ENCODE measurements at places on chromosomes 4 and X. TPM values are rescaled to one million over a fixed set of nuclear protein-coding genes. Genes with fewer than 3 reads are reported as not detected.
A peak's percentile ranks its signal among the peaks of the same experiment; 100 is the strongest.

DNA sequence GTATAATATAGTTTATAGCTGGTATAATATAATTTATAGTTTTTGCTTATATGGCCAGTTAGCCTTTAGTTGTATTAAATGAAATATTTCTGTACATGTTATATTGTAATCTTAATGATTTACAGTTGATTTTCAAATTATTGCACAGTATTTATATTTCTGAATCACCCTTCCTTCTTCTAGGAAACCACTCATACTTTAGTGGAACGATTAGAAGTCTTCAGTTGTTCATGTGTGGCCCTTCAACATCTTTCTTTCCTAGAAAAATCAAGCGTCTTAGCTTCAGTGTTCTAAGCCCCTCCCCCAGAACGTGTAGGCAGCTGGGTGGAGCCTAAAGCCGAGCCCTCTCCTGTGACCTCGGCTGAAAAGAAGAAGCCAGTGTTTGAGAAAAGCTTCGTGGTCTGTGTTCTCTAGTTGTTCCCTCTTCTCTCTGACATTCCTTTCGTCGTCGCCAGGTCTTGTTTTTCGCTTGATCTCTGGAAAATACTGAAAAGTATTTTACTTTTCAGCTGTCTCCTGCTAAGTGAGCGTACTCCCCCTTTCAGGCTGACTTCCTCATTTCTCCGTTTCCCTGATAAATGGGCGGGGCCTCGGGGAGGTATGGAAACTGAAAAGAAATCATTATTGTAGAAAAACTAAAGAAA, at the start of gene C4orf33:
TSS of gene C4orf33 (plus strand) at position 342 of the 644 bp plus-strand sequence. CDS start 6,459 bp downstream, outside the sequence.
- peak; percentile 87 for DNase-seq

GRCh38 chr4:182729516-182729915, 187.7 kb downstream of the DCTD start:
- DNase-seq = no peak

GRCh38 chrX:140764401-140764919, 54.9 kb downstream of the LINC00632 start:
- DNase-seq = peak; percentile 63

DNA sequence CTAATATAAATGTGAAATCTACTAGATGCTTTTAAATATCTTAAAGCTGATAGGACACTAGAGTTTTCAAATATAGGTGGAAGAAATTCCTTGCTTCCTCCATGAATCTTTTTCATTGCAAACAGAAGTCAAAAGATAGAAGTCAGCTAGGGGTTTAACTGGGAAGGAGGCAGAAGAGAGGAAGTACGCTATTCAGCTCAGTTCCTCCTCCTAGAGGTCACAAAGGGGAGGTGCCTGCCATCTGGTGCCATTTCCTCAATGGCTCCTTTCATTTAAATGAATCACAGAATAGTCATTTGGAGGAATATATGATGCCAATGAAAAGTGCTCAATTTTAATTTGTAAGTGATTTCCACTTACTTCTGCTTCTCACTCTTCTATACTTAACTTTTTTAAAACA, 8.5 kb downstream of the COL25A1 start:
- no peak for DNase-seq

- peak; percentile 2 for DNase-seq
Observed at GRCh38 chr4:149203256-149204001, 612.2 kb downstream of the IQCM start.

DNA sequence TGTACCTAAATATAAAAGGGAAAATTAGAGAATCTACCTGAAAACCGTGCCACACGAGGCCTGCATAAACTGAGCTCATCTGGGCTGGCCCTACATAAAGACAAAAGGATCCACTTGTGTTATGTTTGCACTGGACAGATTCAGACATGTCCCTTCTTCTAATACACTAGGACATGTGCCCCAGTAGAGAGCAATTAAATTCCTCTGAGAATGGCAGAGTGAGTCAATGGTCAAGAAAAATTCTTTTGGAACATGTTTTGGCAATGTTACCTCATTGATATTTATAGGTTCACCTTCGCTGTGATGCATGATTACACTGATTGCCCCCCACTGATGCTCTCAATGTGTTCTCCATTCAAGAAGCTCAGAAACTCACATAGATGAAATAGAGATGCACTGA, 95.2 kb downstream of the MANBA start:
- DNase-seq = no peak

DNA sequence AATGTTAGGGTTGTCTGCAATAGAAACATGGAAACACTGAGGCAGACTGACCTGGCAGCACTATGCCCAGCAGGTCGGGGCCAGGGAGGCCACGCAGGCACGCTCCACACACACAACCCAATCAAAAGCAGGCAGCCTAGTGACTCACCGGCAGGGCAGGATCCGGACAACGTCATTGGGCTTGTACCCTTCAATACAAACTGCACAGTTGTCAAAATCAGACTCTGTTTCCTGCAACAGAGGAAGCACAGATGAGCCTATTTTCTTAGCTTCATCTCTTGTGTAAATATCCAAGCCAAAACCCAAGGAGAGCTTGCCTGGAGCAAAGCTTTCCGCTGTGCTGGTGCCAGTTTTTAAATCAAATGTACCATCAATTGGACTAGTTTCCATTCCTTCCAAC, 185.8 kb downstream of the RNF150 start:
- DNase-seq = no peak

GRCh38 chrX:154064637-154065435, 32.7 kb downstream of the MECP2 start:
- no peak for DNase-seq

DNA sequence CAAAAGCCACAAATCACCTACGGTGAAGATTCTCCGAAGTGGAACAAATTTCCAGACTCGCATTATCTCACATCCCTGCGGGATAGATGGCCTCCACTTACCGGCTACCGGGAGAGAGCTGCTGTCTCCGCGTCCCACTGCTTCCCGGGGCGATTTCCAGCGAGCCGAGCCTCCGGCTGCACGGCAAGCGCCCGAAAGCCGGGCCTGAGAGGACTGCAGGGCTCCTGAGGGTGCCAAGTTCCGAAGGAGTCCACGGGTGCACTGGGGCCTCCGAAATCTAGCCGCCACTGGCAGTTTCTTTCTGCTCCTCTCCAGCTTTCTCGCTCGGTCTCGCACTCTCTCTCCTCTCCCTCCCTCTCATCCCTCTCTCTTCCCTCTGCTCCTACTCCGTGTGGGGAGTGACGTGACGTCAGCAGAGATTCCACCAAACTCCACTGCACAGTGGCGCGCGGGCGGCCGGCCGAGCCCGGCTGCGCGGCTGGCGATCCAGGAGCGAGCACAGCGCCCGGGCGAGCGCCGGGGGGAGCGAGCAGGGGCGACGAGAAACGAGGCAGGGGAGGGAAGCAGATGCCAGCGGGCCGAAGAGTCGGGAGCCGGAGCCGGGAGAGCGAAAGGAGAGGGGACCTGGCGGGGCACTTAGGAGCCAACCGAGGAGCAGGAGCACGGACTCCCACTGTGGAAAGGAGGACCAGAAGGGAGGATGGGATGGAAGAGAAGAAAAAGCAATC, 14.0 kb upstream of the PITX2 start:
- DNase-seq = peak; percentile 75

- peak; percentile 81 for DNase-seq
Observed at GRCh38 chr4:54657551-54658251, at the start of gene KIT. KIT (plus strand) TSS chr4:54657957; CDS start chr4:54658015, 58 bp downstream.

GRCh38 chr4:123469245-123469644, 72.7 kb downstream of the SPRY1 start:
- no peak for DNase-seq

- DNase-seq = peak; percentile 71
Observed at GRCh38 chr4:121554382-121554781, 142.4 kb downstream of the ANXA5 start.

DNA sequence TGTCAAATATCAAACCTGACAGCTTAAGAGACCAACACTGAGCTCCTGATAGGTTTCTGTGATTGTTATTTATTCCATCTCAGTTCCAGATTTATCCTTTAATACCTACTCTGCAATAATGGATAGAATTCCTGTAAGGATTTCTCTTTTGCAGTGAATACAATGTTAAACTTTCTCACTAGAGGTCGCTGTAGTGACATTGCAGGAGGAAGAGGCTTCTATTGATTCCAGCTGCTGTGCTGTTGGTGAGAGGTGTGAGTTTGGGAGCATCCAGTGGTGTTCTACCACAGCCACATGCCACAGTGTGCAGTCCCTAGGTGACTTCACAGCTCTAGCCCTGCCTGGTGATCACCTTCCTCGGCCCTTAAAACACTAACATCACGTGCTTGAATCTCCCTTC, 34.6 kb upstream of the DCAF8L2 start:
- no peak for DNase-seq

GRCh38 chr4:102610007-102610406, 108.8 kb downstream of the NFKB1 start:
- DNase-seq = peak; percentile 17

- DNase-seq = no peak
Observed at GRCh38 chrX:154598656-154599055, 13.7 kb downstream of the CTAG1A start.

DNA sequence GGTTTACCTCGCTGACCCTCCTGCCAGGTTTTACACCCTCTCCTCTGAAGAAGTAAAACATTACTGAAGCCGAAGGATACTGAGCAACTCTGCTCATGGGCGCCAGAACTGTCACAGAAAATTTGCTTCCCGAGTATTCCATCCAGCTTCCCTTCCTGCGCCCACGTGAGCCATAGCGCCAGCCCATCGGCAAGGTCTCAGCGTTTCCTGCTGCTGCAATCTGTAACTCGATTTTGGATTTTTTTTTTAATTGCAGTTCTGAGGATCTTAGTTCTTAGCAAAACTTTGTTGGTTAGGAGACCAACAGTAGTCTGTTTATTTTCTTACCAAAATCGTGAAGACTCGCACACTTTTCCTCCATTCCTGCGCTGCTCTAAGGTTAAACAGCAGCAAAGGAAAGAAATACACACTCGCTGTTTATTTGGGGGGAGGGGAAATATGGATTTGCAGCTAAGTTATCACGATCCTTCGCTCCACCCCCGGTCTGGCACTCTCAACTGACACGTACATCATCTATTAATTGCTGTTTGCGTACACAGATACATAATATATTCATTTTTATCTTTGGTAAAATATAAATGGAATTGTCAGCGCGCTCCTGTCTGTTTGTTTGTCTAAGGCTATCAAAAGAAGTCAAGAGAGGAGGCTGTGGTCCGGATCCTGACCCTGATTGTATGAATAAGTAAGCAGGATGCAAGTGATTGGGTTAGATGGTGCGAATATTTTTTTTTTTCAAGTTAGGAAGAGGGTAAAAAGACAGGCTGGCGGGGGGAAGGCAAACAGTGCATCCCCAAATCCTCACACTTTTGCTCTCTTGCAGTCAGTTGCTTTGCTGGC, at the start of gene TLL1:
TSS of gene TLL1 (plus strand) at position 777 of the 837 bp plus-strand sequence. CDS start 668 bp downstream, outside the sequence.
- peak; percentile 51 for DNase-seq

DNA sequence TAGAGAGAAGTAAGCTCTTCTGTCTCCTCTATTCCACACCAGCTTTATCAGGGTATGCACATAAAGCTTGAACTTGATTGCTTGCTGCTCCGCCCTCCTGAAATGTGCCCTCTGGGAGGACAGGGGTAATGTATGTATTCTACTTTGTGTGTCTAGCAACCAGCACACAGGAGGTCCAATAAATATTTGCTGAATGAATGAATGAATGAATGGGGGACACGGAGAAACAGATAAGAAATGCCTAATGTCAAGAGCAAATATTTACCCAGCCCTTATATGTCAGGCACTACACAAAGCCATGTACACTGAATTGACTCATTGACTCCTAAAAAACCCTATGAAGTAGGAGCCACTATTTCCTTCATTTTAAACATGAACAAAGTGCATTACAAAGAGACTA, 2.3 kb upstream of the MSL3 start:
- peak; percentile 14 for DNase-seq

DNA sequence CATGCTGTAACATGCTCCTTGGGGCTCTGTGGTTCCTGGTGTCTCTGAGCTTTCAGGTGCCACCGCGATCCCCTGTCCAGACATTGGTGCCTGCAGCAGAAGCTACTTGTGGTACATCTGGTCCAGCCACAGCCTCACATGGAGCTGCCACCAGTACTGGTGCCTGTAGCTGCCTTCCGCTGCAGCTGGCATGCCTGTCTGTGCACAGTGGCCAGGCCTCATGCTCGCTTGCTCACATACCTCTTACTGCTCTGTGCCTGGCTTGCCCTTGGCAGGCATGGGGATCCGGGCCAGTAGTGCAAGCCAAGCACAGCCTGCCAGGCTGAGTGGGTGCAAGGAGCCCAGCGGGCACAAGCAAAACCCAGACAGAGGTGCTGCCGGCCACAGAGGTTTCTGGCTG, 618.6 kb downstream of the DMD start:
- no peak for DNase-seq

DNA sequence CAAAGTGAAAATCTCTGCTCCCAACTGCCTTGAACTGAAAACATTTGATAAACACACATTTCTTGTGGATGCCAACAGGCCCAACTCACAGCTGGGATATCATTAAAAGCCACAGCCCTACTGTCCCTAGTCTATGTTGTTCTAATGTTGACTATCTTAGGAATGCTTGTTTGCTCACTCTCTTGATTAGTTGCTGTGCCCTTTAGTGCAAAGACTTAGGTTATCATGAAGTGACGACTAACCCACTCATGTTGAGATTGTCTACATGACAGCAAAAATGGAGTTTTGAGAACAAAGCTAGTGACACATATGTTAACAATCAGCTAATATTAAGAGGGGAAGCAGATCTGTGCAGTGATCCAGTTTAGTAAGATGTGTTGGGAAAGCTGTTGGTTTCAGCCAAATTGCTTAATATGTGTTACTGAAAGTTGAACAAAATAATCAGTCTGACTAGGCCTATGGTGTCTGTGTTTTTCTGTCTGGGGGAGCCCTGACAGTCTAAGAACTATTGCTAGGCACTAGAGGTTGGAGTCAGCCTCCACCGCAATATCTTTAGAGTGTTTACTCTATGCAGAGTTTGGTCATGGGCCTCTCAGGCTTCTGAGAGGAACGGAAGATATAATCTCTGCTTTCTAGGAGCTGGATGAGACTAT, 125.5 kb downstream of the ATG4A start:
- peak; percentile 75 for DNase-seq

- DNase-seq = no peak
Observed at GRCh38 chrX:130009658-130010223, 27.3 kb downstream of the BCORL1 start.

- no peak for DNase-seq
Observed at GRCh38 chr4:152709675-152710438, 30.1 kb upstream of the TMEM154 start.

GRCh38 chr4:68257719-68258118, 12.2 kb upstream of the TMPRSS11B start:
- DNase-seq = no peak

GRCh38 chr4:125433453-125433852, 118.7 kb downstream of the FAT4 start:
- DNase-seq = no peak

- DNase-seq = peak; percentile 32
Observed at GRCh38 chr4:15339737-15340136, 88.1 kb upstream of the C1QTNF7 start.

- no peak for DNase-seq
Observed at GRCh38 chr4:70715097-70715496, 6.7 kb upstream of the RUFY3 start.

GRCh38 chr4:156858071-156858470, 113.5 kb downstream of the PDGFC start:
- DNase-seq = no peak

GRCh38 chrX:16191605-16192004, 24.3 kb downstream of the MAGEB17 start:
- DNase-seq = no peak

Gene SH3TC1
- 67.3 TPM for total RNA-seq

Gene GRSF1
- 50.3 TPM for total RNA-seq

Gene MAGEB1
- total RNA-seq = not detected

Gene SLITRK2
- 1.2 TPM for total RNA-seq

Gene GPRIN3
- total RNA-seq = 14.4 TPM

Gene SMARCA1
- 21.3 TPM for total RNA-seq

Gene CDKL2
- total RNA-seq = 16.0 TPM

Gene FAM236A
- not detected for total RNA-seq

Gene SRPK3
- 0.15 TPM for total RNA-seq

Gene DUX4
- not detected for total RNA-seq

Gene TMEM35A
- 1.0 TPM for total RNA-seq

Measured in lung (tissue), 17 donors.